ENCODE measurements at places on chromosomes 13 and 19.
A peak's percentile ranks its signal among the peaks of the same experiment; 100 is the strongest.

- no peak for DNase-seq
These were observed 53.7 kb upstream of the MAB21L1 start for GRCh38 chr13:35530147-35530546.

- DNase-seq: no peak
These were observed 5.2 kb downstream of the TMEM255B start for GRCh38 chr13:113763961-113764792.

DNA sequence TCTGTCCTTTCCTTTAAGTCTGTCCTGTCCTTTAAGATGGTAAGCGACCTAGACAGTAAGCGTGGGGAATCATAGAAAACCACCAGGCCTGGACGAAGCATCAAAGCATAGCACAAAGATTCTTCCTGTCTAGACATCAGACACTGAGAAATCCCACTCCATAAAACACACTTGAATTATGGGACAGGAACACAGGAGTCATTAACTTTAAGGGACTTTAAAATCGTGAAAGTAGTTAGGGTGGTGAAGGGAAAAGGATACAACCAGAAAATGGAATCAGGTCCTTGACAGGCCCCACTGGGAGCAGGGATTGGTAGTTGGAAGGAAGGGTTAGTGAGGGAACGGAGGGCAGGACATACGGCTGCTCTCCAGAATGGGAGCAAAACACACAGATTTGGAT is 31.6 kb upstream of the C1QTNF9 start:
- no peak for DNase-seq

GRCh38 chr19:56321989-56322440 is 7.4 kb upstream of the ZSCAN5A start:
- DNase-seq: no peak

DNA sequence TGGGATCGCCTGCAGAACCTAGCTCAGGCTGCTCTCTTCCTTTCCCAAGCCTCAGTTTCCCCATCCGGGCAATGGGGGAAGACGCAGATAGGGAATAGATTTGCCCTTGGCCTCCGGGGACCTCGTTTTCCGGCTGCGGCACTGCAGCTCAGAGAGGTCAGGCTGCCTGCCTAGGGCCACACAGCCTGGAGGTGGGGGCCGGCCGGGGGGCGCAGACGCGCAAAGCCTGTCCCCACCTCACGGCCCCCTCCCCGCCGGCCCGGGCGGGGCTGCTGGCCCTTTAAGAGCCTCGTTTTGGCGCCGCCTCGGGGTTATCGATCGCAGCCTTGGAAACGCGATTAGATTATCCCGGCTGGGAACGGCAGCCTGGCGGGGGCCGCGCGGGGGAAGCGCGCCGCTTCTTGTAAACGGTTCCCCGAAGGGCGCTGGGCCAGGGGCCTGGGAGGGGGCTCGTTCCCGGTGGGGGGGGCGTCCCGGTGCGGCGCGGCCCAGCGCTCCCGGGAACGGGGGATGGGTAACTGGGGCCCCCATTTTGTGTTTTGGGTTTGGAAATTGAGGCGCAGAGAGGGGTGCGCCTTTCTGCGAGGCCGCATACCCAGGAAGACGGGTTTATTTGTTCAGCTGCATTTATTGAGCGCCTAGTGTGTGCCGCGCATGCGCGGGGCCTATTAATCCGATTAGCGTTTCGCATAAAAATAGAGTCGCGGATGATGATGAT is 23.4 kb upstream of the TCF3 start:
- no peak for DNase-seq

GRCh38 chr13:75021151-75021550 is 460.8 kb downstream of the TBC1D4 start:
- DNase-seq: no peak

- no peak for DNase-seq
These were observed at the start of gene ATP12A for GRCh38 chr13:24680258-24680920. Gene ATP12A, plus strand, starts transcription at chr13:24680408. Its CDS starts 336 bp downstream, at chr13:24680744.

DNA sequence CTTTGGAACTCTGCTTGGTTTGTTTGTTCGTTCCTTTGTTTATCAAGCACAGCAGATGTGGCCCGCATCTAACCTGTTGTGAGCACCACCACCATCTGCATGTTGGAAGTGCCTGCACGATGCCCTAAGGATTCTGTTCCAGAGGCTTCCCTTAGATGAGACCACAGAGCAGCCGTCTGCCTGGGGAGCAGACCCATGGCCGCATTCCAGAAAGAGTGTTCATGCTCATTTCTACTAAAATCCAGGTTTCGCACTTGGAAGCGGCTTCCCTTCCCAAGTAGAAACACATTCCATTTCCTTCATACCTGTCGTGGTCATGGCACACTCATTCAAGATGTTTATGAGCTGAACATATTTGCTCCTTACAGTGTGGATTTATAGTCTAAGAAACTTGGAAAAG is 27.2 kb downstream of the COL4A2 start:
- DNase-seq: no peak

DNA sequence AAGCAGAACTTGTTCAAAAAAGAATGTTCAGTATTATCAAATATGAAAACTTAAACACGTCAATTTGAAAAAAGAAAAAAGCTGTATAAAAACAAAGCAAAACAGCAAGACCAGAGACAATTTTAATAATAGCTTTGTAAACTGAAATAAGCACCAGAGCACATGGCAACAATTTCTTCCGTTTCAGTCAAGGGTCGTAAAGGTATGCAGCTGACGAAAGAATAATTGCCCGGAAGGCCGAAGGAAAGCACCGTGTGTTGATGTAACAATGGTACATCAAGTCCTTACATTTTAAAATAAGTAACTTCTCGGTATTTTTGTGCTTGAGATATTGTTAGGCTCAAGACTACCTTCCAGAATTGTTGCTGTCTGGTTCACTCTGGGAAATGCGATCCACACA is 1.7 kb downstream of the PROSER1 start:
- DNase-seq: no peak

DNA sequence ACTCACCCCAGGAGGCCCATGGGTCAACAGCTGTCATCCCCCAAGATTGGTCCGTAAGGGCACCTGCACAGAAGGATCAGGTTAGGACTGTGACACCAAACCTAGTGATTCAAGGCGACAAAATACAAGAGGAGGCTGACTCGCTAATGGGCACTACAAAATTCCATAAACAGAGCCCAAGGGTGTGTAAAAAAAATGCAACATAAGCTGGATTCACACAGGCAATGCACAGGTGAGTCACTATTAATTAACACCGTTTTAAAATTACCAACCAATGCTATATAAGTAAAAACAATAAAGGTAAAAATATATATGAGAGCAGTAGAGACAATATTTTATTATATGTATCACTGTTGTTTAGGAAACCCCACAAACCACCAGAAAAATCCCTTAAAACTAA is 1.9 kb downstream of the ZNF606 start:
- no peak for DNase-seq

DNA sequence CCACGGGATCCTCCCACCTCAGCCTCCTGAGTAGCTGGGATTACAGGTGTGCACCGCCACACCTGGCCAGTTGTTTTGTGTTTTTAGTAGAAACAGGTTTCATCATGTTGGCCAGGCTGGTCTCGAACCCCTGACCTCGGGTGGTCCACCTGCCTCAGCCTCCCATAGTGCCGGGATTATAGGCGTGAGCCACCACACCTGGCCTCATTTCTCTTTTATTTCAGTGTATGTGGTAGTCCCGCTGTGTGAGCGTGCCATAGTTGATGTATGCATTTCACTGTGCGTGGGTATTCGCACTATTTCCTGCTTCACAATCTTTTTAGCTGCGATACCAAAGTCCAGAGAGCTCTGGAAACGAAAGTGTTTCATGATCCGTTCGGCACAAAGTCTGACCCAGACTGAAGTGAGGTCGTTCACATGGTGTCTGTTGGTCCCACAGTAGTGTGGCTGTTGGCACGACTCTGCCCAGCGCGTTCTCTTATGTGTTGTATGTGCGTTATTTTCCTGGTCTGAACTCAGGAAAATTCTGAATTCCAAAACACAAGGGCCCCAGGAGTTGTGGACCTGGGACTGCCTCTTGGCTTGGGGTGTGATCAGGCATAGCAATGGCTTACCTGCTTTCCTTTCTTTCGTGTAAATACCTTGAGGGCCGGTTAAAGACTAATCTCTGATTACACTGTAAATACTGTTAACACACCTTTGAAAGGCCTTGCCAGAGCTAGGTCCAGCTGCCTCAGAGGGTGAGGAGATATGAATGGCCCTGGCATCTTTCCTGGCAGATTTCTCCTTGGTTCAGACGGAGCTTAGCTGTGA is 8.6 kb downstream of the EPN1 start:
- no peak for DNase-seq

DNA sequence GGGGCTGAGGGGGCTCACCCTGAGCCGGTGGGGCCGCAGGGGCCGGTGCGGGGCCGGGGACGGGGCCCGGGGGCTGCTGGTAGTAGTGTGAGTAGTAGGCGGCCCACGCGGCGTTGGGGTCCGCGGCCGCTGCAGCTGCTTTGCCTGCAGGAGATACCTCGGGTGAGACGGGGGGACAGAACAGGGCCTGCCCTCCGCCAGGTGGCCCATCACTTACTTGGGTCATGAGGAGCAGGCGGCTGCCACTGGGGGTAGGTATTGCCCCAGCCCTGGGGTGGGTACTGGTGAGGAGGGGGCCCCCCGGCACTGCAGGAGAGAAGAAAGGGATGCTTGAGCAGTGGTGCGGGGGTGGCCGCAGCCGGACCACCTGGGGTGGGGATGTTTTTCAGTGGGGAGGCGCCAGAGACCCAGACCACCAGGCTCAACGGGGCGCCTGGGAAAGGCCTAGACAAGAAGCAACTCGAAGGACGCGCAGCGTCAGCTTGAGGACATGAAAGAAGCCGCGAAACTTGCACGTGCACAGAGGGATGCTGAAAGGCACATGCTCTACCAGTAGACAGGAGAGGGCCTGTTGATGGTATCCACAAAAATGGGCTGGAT is 8.9 kb downstream of the KHSRP start:
- no peak for DNase-seq

DNA sequence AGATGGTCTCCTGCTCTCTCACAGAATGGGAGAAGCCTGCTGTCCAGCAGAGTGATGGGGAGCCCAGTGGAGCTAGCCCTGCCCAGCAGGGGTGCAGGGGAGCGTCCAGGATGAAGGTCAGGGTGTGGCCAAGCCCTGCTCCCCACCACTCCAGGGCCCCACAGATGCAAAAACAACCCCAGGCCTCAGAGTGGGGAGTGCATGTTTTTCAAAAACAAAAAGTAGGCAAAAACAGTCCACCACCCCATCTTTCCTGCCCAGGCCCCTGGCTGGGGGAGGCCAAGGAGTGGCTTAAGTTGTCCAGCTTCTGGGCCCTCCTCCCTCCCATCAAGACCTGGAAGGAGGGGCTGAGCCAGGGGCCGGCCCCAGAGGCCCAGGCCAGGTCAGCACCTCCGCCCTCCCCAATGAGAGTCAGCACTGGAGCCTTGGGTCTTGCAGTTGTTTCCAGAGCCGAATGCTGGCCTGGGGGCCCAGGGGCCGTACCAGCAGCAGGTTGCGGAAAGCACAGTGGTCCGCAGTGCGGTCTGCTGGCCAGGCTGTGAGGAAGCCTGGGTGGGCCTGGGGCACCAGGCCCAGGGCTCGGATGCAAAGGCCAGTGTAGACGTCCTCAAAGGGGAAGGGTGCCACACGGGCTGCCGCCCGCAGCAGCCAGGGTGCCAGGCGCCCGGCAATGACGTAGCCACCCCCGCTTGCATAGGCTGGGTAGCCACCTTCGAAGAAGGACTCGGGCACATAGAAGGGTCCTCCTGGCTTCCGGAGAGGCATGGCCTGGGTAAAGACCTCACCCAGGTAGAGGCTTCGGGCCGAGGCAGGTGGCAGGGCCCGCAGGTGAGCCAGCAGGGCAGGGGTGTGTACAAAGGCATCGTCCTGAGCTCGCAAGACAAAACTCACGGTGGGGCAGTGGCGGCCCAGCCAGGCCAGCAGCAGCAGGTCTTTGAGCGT is 1.7 kb downstream of the B3GNT8 start:
- DNase-seq: no peak

DNA sequence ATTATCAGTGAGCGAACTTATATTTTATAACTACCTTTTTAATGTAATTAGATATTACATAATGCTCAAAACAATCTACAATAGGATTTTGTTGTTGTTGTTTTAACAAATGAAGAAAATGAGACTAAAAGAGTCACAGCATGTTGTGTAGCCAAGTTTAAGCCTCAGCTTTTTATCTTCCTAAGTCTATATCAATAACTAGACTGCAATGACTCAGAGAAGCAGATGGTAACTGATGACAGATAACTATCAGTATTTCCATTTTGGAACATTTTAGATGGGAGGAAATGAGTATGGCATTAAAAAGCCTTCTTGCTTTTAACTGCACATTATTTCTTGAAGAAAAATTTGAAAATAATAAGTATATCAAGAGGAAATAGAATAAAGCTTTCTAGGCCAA is 825.2 kb downstream of the SLITRK1 start:
- DNase-seq: no peak

- DNase-seq: no peak
These were observed 8.3 kb downstream of the ZFR2 start for GRCh38 chr19:3860499-3860898.

- DNase-seq: no peak
These were observed 1.2 kb upstream of the RNASEH2B start for GRCh38 chr13:50908371-50908770.

DNA sequence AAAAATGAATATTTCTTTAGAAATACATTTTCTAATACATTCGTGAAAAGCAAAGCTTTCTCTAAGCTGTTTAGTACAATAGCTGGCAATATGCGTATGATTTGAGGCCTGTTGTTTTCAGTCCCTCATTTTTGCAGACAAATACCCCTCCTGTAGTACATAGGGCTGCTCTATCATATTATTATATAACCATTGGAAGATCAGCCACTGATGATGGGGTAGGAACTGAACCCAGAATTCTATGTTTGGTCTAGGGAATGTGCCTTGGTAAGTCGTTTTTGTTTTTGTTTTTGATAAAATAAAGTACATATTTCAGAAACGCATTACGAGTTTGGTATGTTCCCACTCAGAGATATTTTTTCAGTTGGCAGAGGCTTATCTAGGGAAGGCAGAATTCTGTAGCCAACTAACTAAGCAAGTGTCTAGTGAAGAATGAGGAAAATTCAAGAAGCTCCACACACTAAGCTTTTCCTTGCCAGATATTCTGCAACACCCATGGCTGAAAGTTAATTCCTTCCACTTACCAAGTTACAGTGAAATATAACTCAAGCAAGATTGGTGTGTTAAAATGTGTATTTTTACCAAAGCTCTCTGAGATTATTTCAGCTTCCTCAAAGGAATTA is 656.9 kb upstream of the MIR17HG start:
- no peak for DNase-seq

DNA sequence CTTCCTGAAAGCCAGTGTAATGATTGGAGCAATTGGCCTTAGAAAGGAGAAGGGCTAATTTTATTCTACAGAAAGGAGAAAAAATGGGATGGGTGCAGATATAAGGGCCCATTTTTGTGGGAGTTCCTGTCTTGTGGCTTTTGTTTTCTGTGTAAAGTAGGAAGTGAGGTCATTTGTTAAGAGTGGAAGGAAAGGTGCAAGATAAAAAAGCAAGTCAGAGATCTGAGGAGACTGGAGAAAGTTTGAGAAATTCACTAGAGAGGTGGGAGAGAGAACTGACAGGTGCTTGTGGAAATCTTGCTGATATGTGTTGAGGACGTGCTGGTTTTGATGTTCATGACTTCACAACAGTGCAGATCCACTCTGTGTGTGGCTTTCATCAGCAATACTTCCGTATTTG is 349.4 kb downstream of the DLEU7 start:
- no peak for DNase-seq

GRCh38 chr19:48997972-48998371 is 4.3 kb downstream of the RUVBL2 start:
- DNase-seq: peak; percentile 47
